Stomach (tissue), 19 donors: ENCODE measurements at places on chromosomes 5 and 9. TPM values are rescaled to one million over a fixed set of nuclear protein-coding genes. Genes with fewer than 3 reads are reported as not detected.

GRCh38 chr5:138441221-138441620 is 2.4 kb downstream of the REEP2 start:
- peaks cover 12% of the 10 kb centered on the region for H3K36me3 ChIP-seq
- peaks cover 10% of the 10 kb centered on the region for H3K4me1 ChIP-seq
- DNase-seq = no peak
- no peak overlapping the region for H3K4me3 ChIP-seq

- no peak overlapping the region for H3K4me3 ChIP-seq
- H3K36me3 ChIP-seq = no peaks in the 10 kb centered on the region
- no peak for DNase-seq
- H3K4me1 ChIP-seq = no peaks in the 10 kb centered on the region
- H3K27me3 ChIP-seq = no peaks in the 10 kb centered on the region
- H3K27ac ChIP-seq = no peak overlapping the region
These were observed 8.3 kb upstream of the RETREG1 start for GRCh38 chr5:16625096-16625495.

The C5 gene
- 4.3 TPM for total RNA-seq

DNA sequence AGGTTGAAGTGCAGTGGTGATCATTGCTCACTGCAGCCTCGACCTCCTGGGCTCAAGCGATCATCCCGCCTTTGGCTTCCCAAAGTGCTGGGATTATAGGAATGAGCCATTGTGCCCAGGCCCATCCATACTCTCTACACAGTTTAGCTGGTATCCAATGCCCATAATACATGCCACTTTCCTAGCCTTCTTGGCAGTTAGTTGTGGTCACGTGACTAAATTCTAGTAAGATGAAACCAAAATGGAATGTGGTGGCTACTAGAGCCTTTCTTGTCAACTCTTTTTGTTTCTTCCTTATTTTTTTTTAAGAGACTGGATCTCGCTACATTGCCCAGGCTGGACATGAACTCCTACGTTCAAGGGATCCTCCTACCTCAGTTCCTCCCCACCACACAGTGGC is 15.3 kb upstream of the KIF27 start:
- peaks cover 8% of the 10 kb centered on the region for H3K4me1 ChIP-seq
- H3K27me3 ChIP-seq = no peaks in the 10 kb centered on the region
- no peak for DNase-seq
- H3K27ac ChIP-seq = no peak overlapping the region
- no peak overlapping the region for H3K4me3 ChIP-seq
- H3K36me3 ChIP-seq = peaks cover 29% of the 10 kb centered on the region

GRCh38 chr5:126656401-126657007 is 55.8 kb downstream of the PHAX start:
- no peaks in the 10 kb centered on the region for H3K4me1 ChIP-seq
- H3K27ac ChIP-seq = no peak overlapping the region
- DNase-seq = peak; percentile 72
- H3K4me3 ChIP-seq = no peak overlapping the region

DNA sequence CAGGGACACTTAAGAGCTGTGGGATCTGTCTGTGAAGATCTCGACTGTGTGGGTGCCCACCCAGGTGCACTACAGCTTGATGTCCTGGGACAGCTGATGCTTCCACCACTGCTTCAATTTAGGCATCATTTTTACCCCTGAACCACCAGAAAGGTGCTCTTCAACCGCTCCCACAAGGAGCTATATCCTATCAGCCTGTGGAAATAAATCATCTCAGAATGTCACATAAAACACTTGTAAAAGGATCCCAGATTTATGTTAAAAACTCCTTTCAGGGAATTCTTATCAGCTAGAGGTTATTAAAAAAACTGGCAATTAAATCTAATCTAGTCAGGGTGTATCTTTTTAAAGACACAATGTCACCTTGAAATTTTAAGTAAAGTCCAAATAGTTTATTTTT is 82.7 kb upstream of the PCA3 start:
- H3K36me3 ChIP-seq = no peaks in the 10 kb centered on the region
- H3K27ac ChIP-seq = no peak overlapping the region
- H3K4me1 ChIP-seq = peaks cover 13% of the 10 kb centered on the region
